ENCODE measurements at places on chromosomes 1 and 21. TPM values are rescaled to one million over a fixed set of nuclear protein-coding genes. Genes with fewer than 3 reads are reported as not detected.

DNA sequence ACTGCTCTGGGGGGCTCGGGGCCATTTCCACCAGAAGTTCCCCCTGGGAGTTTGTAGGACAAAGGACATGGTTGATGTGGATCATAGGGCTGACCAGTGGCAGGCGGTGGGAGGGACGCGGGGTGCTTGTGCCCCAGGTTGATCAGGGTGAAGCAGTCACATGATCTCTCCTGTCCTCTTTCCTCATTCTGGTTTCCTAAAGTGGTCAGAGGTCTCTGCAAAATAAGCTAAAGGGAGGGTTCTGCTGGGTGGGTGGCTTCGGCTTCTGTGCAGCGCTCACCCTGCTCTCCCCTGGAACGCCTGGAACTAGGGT, 9.2 kb downstream of the PDXK start:
- DNase-seq: peak; percentile 81

NBPF20 gene
- total RNA-seq: 2.4 TPM

C1orf53 gene
- 2.0 TPM for total RNA-seq

- no peak for DNase-seq
These were observed 116.1 kb upstream of the LMO4 start for GRCh38 chr1:87212431-87213134.

CD5L gene
- 6.8 TPM for total RNA-seq

INAVA gene
- 7.8 TPM for total RNA-seq

DNA sequence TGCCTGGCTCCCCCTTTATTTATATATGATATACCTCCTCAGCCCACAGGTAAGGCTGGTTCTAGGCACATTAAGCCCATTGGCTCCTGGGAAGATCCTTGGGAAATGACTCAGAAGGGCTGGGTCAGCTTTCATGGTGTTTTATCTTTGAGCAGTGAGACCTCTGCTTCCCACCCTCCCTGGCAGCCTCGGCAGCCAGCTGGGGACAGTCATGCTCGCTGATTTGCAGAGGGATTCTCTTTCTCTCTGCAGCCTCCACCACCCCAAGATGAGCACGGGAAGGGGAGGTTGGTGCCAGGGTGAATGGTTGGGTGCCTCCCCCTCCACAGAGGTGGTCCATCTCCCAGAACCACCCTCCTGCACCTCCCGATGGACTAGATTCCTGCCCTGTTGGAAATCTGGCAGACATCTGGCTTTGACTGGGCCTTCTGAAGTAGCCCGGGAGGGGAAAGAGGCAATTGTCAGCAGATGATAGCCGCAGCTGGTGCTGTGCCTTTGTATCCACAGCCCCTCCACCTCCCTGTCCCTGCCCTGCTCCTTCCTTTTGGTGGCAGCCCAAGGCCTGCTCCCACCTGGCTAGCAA, 24.6 kb downstream of the IER5 start:
- no peak for DNase-seq

- DNase-seq: no peak
These were observed 85.2 kb downstream of the KIFAP3 start for GRCh38 chr1:169989246-169989645.

GRCh38 chr1:230849451-230850224, 18.7 kb downstream of the C1orf198 start:
- DNase-seq: no peak

LCE1A gene
- not detected for total RNA-seq

- DNase-seq: no peak
These were observed 136.2 kb upstream of the DUSP10 start for GRCh38 chr1:221878134-221878533.

GRCh38 chr1:153652805-153653500, 5.5 kb upstream of the SNAPIN start:
- no peak for DNase-seq

DNA sequence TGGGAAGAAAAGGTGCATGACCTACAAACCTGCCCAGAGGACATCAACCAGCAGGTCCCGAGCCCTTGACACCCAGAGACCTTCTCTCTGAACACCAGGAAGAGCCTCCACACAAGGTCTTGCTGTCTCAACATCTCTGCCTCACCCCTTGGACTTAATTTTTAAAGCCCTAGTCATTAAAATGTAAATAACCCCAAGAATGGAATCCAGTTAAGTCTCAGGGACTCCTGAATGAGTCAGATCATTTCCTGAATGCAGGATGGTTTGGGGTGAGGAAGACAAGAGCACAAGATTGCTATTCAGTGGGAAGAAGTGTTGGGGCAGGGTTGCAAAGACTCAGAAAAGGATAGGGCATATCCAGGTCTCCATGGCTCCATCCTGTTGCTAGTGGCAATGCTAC, 17.8 kb upstream of the GRIK3 start:
- DNase-seq: no peak

- no peak for DNase-seq
These were observed 37.3 kb upstream of the SYT14 start for GRCh38 chr1:209900734-209901133.

AADACL4 gene
- not detected for total RNA-seq

- no peak for DNase-seq
These were observed 6.3 kb downstream of the CELF3 start for GRCh38 chr1:151710187-151710840.

DNA sequence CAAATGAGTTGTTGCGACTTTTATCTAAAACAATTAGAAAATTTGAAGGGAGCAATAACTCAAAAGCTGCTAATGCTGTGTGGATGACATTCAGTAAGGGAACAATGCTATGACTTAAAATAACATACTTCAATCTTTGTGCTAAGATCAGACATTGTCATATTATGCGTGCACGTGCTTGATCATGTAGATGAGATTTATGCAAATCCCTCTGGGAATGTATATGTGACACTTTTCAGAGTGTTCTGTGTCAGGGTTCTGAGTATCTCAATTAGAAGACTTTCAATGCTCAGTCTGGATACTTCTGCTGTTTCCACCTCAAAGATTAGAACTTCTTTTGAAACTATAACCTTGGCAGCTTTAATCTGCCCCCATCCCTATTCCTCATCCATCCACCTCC, 18.6 kb upstream of the POU2F1 start:
- no peak for DNase-seq

DNA sequence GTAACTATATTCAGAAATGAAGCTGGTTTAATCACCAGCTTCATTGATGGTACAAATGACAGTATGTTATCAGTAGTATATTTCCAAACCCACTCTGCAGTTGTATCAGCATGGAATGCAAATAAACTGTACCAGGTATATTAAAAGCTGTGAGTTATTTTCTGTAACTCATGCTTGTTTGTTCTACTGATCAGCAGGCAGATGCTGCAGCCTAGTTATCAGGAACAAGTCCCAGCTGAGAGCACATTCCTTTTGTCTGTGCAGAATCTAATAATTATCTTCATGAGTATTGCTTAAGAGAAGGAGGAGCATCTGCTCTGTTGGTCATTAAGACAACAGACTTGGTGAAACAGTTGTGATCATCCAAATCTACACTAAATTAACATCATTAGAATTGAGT, 1331.1 kb downstream of the MRPL39 start:
- no peak for DNase-seq

DNA sequence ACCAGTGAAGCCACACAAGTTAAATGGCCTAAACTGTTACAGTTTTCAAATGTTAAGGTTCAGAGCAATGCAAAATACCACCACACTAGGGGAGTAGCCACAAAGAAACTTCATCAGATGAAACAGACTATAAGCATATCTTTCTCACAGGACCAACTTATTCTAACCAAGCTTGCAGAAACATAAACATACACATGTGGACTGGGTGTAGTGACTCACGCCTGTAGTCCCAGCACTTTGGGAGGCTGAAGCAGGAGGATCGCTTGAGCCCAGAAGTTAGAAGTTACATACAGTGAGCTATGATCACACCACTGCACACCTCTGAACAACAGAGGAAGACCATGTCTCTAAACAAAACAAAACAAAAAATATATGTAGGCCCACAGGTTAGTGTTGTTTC, 17.3 kb downstream of the WDR47 start:
- DNase-seq: no peak

GRCh38 chr1:95095833-95096217, 21.3 kb upstream of the TLCD4 start:
- no peak for DNase-seq

GRCh38 chr1:166738140-166738539, 101.1 kb upstream of the POGK start:
- no peak for DNase-seq

- no peak for DNase-seq
These were observed 556.7 kb downstream of the DPYD start for GRCh38 chr1:97364086-97364485.

- no peak for DNase-seq
These were observed 93.6 kb downstream of the SMYD3 start for GRCh38 chr1:246413430-246413829.

SFN gene
- 47.5 TPM for total RNA-seq

- no peak for DNase-seq
These were observed 12.9 kb downstream of the PIGM start for GRCh38 chr1:160018900-160019299.

- DNase-seq: no peak
These were observed 4.5 kb upstream of the TOR3A start for GRCh38 chr1:179077396-179077795.

GRCh38 chr1:2238361-2239012, 10.4 kb downstream of the SKI start:
- DNase-seq: no peak

F3 gene
- 62.4 TPM for total RNA-seq

VTCN1 gene
- total RNA-seq: 0.77 TPM

CDCA8 gene
- 1.7 TPM for total RNA-seq

- no peak for DNase-seq
These were observed 18.1 kb downstream of the LAMB3 start for GRCh38 chr1:209634005-209634737.

DNA sequence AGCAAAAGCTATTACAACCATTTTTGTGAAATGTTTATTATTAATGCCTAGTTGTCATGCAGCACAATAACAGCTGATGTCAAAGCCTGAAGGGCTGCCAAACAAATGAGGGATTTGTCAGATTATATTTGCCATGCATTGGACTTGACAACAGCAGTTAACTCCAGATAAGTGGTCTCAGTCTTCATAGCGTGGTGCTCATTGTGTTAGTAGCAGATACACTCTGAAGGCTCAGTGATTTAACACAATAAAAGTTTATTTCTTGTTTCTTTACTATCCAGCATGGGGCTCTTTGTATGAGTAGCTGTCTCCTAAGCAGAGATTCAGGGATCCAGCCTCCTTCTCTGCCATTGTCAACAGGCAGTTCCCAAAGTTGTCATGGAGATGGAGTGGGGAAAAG, 76.0 kb upstream of the PTGFRN start:
- no peak for DNase-seq

DNA sequence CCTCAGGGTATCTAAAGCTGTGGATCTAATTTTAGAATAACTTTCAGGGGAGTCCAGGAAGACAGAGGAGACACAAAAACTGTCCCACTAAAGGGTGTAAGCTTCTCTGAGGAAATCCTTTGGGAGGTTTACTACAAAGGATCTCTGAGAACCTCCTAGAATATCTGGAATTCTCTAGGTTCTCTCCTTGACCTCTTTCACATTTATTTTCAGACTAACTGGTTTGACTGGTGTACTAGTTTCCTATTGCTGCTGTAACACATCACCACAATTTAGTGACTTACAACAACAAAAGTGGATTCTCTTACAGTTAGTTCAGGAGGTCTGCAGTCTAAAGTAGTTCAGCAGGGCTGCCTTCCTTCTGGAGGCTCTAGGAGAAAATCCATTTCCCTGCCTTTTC, 175.3 kb upstream of the KIAA0040 start:
- DNase-seq: no peak

GRCh38 chr1:50418600-50419109, 4.6 kb downstream of the DMRTA2 start:
- DNase-seq: no peak

DNA sequence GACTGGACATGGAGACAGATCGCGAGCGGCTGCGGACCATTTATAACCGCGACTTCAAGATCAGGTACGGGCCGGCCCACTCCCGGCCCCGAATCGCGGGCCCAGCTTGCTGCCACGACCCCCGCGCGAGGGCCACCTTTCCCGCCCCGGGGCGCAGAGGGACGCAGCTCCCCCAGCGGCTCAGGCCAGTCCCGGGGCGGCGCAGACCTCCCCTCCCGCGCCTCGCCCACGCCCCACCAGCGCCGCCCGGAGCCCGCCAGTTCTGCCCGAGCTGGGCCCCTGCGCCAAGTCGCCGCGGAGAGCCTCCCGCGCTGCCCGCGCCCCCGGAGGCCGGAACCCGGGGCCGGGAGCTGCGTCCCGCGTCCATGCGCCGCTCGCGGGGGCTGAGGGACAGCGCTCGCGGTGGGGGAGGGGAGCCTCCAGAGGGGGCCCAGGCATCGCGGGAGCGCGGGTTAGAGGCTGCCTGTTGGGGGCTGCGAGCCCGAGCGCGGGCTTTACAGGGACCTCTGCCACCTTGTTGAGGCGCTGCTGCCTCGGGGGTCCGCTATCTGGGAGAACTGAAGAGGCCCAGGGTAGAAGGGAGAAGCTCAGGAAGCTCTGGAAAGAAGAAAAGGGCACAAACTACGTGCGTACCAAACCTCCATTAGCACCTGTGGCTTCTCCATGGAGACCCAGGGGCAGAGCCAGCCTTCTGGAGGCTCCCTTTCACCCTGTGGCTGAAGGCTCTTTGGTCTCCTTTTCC, 698 bp downstream of the MOV10 start:
- no peak for DNase-seq

DNA sequence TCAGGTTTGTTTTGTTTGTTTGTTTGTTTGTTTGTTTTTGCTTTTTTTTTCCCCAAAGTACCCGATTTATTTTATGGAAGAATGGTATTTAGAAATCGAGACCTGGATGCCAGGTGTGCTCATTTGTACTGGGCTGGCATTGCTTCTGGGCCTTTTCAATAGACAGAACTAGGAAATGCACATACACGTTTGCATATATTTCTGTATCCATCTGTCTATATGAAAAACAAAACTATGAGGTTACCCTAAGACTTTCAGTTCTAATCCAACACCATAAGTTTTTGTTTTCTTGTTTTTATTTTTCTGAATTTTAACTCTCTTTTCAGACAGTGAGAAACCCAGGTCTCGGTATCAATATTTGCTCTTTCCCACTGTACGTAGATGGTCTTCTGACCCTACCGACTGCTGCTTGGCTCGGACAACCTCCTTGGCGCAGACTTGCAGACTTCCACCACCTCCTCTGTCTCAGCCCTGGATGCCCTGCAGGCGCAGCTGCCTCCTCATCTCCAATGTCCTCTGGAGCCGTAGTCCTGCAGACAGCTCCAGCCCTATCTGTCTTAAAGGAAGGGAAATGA, 171.7 kb downstream of the NEK7 start:
- no peak for DNase-seq

- no peak for DNase-seq
These were observed 45.0 kb upstream of the KIRREL1 start for GRCh38 chr1:157948312-157949073.

All from lower lobe of right lung (tissue), 2 donors.